ENCODE measurements at places on chromosomes 4 and X.

GRCh38 chrX:14026121-14026520 lies 3.6 kb downstream of the GEMIN8 start:
- no peak for DNase-seq

GRCh38 chrX:115588179-115588578 lies 27.2 kb downstream of the PLS3 start:
- DNase-seq: no peak

GRCh38 chr4:39616651-39617050 lies 22.0 kb downstream of the SMIM14 start:
- no peak for DNase-seq

DNA sequence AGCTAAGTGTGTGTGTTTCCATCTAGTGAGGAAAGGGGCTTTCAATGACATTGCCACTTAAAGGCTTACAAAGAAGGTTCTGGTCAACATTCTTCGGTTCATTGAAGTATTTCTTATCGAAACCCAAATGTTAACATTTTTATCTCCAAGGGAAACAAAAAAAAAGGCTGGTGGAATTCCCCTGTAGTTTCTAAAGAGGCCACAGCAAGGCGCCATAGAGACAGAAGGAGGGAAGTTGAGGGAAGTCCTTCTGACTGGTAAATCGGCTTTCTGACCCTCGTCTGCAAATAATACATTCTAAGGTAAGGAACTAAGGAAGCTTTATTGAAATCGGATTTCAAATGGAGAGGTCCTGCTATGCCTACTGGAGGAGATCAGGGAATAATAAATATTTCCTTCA lies 1.7 kb upstream of the ZFP42 start:
- DNase-seq: no peak

- DNase-seq: no peak
Measured at GRCh38 chr4:77952457-77952856, 89.8 kb downstream of the MRPL1 start.

DNA sequence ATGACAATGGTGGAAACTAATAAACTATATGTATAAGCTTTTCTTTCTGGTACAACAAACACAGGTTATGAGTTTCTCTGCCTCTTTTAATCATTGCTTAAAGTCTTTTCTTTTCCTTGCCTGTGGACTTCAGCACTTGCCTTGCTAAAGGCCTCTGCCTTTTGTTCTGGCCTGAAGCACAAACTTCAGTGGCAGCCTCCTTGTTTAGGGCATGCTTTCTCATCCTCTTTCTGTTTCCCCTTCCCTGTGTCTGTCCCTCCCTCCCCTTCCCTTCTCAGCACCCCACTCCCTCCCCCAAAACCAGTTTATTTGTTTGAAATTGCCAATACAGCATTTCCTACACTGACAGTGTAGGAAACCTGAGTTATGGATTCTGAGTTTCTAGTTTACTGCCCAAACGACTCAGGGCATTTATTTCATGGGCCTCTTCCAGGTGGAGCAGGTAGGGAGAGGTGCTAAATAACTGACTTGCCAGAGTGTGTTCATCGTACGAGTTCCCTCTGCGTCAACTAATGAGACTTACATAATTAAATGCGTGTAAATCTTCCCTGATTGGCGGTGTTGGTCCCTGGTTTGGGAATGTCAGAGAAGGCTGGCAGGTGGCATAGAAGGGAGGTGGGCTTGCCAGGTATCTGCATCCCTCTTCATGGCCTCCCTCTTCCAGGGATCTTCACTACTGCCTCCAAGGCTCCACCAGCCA lies 311.0 kb downstream of the FBXW7 start:
- no peak for DNase-seq

Measured in suprapubic skin (tissue), 4 donors.